ENCODE measurements at places on chromosomes 13 and 19. TPM values are rescaled to one million over a fixed set of nuclear protein-coding genes. Genes with fewer than 3 reads are reported as not detected.

Gene ADM5
- 0.61 TPM for polyA plus RNA-seq

Gene CGB5
- not detected for polyA plus RNA-seq

Gene FCAR
- polyA plus RNA-seq: 2.2 TPM

Gene PSG1
- not detected for polyA plus RNA-seq

Gene ZNF561
- 20.2 TPM for polyA plus RNA-seq

Gene WDR87
- not detected for polyA plus RNA-seq

Gene SGCG
- not detected for polyA plus RNA-seq

Gene ZNF121
- polyA plus RNA-seq: 2.8 TPM

Gene CNMD
- not detected for polyA plus RNA-seq

Gene SIGLECL1
- not detected for polyA plus RNA-seq

Gene CD209
- polyA plus RNA-seq: 3.4 TPM

Gene ZNF836
- polyA plus RNA-seq: 4.5 TPM

Gene ADGRE3
- not detected for polyA plus RNA-seq

Gene JAK3
- polyA plus RNA-seq: 3.2 TPM

Gene SCAMP4
- 7.8 TPM for polyA plus RNA-seq

- DNase-seq: no peak
- H3K4me1 ChIP-seq: no peaks in the 10 kb centered on the region
- H3K4me3 ChIP-seq: no peak overlapping the region
- no peaks in the 10 kb centered on the region for H3K27me3 ChIP-seq
- H3K27ac ChIP-seq: no peak overlapping the region
These were observed 78.6 kb downstream of the SPACA7 start for GRCh38 chr13:112454648-112455334.

- peaks cover 22% of the 10 kb centered on the region for H3K4me1 ChIP-seq
- peaks cover 7% of the 10 kb centered on the region for H3K36me3 ChIP-seq
- H3K4me3 ChIP-seq: peak overlapping the region; percentile 15
- H3K27me3 ChIP-seq: peaks cover 55% of the 10 kb centered on the region
These were observed 11.1 kb downstream of the PALM start for GRCh38 chr19:719636-720344.

GRCh38 chr13:99383511-99383921 is 76.3 kb upstream of the GPR183 start:
- H3K27ac ChIP-seq: no peak overlapping the region
- no peaks in the 10 kb centered on the region for H3K27me3 ChIP-seq
- no peaks in the 10 kb centered on the region for H3K4me1 ChIP-seq
- no peak overlapping the region for H3K4me3 ChIP-seq

DNA sequence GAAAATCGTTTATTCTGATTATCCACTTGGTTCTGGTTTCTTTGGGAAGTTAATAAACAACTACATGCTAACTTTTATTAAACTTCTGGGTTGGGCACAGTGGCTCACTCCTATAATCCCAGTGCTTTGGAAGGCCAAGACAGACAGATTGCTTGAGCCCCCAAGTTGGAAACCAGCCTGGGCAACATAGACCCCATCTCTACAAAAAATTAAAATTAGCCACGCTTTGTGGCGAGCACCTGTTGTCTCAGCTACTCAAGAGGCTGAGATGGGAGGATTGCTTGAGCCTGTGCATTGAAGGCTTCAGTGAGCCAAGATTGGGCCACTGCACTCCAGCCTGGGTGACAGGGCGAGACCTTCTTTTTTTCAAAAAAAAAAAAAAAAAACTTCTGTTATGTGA is 21.7 kb downstream of the GPR180 start:
- no peak for DNase-seq
- no peak overlapping the region for H3K4me3 ChIP-seq
- no peak overlapping the region for H3K27ac ChIP-seq
- peaks cover 82% of the 10 kb centered on the region for H3K36me3 ChIP-seq
- H3K4me1 ChIP-seq: no peaks in the 10 kb centered on the region
- no peaks in the 10 kb centered on the region for H3K27me3 ChIP-seq

DNA sequence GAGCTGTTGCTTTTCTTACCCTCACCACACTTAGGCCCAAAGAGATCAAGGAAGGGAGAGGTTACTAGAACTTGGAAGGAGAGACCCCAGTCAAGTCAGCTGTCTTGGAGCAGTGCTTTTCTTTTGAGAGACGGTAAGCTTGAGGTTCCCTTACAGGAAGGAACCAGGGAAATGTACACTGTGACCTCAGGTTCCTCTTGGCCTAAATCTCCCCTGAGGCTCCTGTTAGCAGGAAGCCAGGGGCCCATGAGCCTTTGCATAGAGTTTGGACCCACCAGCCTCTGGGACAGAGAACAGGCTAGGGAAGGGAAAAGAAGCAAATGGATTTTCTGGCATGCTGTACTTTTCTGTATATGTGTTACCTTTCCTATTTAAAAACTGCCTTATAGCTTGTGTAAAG is 5.9 kb upstream of the GPR18 start:
- H3K27me3 ChIP-seq: no peaks in the 10 kb centered on the region
- H3K4me1 ChIP-seq: no peaks in the 10 kb centered on the region
- no peak overlapping the region for H3K27ac ChIP-seq
- peaks cover 11% of the 10 kb centered on the region for H3K36me3 ChIP-seq
- no peak overlapping the region for H3K4me3 ChIP-seq

DNA sequence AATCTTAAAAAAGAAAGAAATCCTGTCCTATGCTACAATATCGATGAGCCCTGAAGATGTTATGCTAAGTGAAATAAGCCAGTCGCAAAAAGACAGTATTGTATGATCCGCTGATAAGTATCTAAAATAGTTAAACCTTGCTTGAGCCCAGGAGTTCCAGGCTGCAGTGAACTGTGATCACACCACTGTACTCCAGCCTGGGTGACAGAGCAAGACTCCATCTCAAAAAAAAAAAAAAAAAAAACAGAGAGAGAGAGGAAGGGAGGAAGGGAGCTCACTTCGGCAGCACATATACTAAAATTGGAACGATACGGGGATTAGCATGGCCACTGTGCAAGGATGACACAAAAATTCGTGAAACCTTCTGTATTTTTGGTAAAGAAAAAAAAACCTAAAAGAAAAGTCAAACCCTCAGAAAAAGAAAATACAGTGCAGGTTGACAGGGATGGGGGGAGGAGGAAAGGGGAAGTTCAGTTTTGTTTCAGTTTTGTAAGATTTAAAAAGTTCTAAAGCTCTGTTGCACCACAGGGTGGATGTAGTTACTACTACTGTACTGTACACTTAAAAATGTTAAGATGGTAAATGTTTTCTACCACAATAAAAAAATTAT is 8.4 kb downstream of the CLASRP start:
- H3K27me3 ChIP-seq: no peaks in the 10 kb centered on the region
- DNase-seq: no peak
- H3K27ac ChIP-seq: peak overlapping the region; percentile 27
- H3K36me3 ChIP-seq: peaks cover 58% of the 10 kb centered on the region
- H3K4me1 ChIP-seq: peaks cover 97% of the 10 kb centered on the region

DNA sequence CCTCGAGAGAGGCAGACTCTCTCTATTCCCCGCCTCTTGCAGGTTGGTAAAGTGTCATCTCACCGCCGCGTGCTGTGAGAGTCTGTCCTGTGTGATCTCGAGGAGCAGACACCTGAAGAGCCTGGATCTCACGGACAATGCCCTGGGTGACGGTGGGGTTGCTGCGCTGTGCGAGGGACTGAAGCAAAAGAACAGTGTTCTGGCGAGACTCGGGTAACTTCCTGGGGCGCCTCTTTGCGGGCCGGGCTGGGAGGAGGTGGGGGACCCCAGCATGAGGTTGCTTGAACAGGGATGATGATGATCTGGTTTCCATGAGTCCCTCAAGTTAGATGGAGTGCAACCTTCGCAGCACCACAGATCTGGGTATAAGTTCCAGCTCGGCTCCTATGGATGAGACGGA is 67.0 kb downstream of the NLRP5 start:
- H3K4me1 ChIP-seq: no peaks in the 10 kb centered on the region
- H3K36me3 ChIP-seq: no peaks in the 10 kb centered on the region
- no peak overlapping the region for H3K27ac ChIP-seq
- no peaks in the 10 kb centered on the region for H3K27me3 ChIP-seq
- DNase-seq: no peak
- no peak overlapping the region for H3K4me3 ChIP-seq

- peaks cover 10% of the 10 kb centered on the region for H3K4me1 ChIP-seq
- H3K27ac ChIP-seq: no peak overlapping the region
- no peak for DNase-seq
- H3K36me3 ChIP-seq: no peaks in the 10 kb centered on the region
These were observed 760.6 kb downstream of the EFNB2 start for GRCh38 chr13:105774739-105775460.

GRCh38 chr13:96279904-96280303 is 190.0 kb downstream of the HS6ST3 start:
- no peak overlapping the region for H3K4me3 ChIP-seq
- no peaks in the 10 kb centered on the region for H3K4me1 ChIP-seq
- H3K27ac ChIP-seq: no peak overlapping the region
- no peaks in the 10 kb centered on the region for H3K27me3 ChIP-seq

- no peaks in the 10 kb centered on the region for H3K36me3 ChIP-seq
- no peaks in the 10 kb centered on the region for H3K4me1 ChIP-seq
- no peaks in the 10 kb centered on the region for H3K27me3 ChIP-seq
These were observed 652.1 kb upstream of the GPC6 start for GRCh38 chr13:92574499-92574898.

DNA sequence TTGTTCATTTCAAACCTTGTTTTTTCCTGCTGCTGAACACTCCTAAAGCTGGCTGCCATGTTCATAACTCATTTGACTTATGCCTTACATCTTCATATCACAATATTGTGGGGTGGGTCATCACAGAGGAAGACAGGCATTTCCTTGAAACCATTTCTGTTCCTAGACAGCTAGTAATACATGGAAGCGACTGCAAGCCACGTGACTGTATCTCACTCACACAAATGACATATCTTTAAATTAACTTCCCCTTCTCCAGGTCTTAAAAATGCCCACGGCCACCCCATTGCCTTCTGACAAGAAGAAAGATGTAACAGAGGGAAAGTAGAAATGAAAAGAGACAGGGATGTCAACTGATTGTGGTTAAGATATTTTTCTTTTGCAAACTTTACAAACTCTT is 236.8 kb downstream of the LMO7 start:
- no peak for DNase-seq
- no peak overlapping the region for H3K4me3 ChIP-seq
- no peaks in the 10 kb centered on the region for H3K4me1 ChIP-seq
- no peaks in the 10 kb centered on the region for H3K36me3 ChIP-seq

- no peak for DNase-seq
- peaks cover 32% of the 10 kb centered on the region for H3K4me1 ChIP-seq
- H3K36me3 ChIP-seq: peaks cover 22% of the 10 kb centered on the region
- no peak overlapping the region for H3K4me3 ChIP-seq
- no peaks in the 10 kb centered on the region for H3K27me3 ChIP-seq
These were observed 6.1 kb downstream of the PPP1R12C start for GRCh38 chr19:55111238-55111831.

GRCh38 chr13:26061947-26062346 is 10.1 kb upstream of the SHISA2 start:
- H3K4me3 ChIP-seq: no peak overlapping the region
- H3K36me3 ChIP-seq: no peaks in the 10 kb centered on the region
- no peak overlapping the region for H3K27ac ChIP-seq
- H3K27me3 ChIP-seq: no peaks in the 10 kb centered on the region
- peak; percentile 22 for DNase-seq

DNA sequence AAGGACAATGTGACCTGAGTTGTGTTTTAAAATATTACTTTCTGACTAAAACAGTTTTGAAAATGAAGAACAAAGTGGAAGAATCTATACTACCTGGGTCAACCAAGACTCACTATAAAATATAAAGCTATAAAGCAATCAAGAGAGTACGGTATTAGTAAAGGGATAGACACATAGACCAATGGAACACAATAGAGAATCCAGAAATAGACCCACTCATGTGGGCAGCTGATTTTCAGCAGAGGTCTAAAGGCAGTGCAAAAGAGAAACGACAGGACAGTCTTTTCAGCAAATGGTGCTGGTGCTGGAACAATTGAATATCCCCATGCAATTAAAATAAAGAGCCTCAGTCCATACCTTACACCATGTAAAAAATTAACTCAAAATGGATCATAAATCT is 224.7 kb downstream of the RGCC start:
- no peaks in the 10 kb centered on the region for H3K27me3 ChIP-seq
- no peak overlapping the region for H3K4me3 ChIP-seq
- no peak overlapping the region for H3K27ac ChIP-seq
- H3K36me3 ChIP-seq: peaks cover 29% of the 10 kb centered on the region
- DNase-seq: no peak
- H3K4me1 ChIP-seq: no peaks in the 10 kb centered on the region

DNA sequence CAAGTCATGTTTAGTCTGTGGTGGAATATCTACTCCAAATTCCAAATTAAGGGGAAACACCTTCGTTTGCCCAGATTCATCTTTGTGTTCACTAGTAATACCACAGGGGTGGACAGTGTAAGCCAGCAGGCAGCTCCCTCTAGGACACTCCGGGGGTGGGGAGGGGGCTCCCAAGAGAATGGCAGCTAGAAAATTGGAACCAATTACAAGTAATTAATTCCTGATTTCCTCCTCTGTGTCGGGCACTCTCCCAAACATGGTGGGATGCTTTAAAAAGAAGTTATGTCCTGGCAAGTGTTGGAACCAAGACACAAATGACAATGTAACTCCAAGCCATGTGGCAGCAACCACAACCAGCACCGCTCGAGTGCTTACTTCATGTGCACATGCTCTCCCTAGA is 5.9 kb downstream of the COL4A1 start:
- H3K4me3 ChIP-seq: no peak overlapping the region
- peaks cover 82% of the 10 kb centered on the region for H3K4me1 ChIP-seq
- H3K36me3 ChIP-seq: no peaks in the 10 kb centered on the region
- peaks cover 49% of the 10 kb centered on the region for H3K27me3 ChIP-seq
- peak overlapping the region; percentile 92 for H3K27ac ChIP-seq

- no peak overlapping the region for H3K27ac ChIP-seq
- DNase-seq: no peak
- H3K4me3 ChIP-seq: no peak overlapping the region
- no peaks in the 10 kb centered on the region for H3K27me3 ChIP-seq
- H3K36me3 ChIP-seq: no peaks in the 10 kb centered on the region
- H3K4me1 ChIP-seq: no peaks in the 10 kb centered on the region
These were observed 49.4 kb upstream of the TNFSF11 start for GRCh38 chr13:42524487-42525034.

DNA sequence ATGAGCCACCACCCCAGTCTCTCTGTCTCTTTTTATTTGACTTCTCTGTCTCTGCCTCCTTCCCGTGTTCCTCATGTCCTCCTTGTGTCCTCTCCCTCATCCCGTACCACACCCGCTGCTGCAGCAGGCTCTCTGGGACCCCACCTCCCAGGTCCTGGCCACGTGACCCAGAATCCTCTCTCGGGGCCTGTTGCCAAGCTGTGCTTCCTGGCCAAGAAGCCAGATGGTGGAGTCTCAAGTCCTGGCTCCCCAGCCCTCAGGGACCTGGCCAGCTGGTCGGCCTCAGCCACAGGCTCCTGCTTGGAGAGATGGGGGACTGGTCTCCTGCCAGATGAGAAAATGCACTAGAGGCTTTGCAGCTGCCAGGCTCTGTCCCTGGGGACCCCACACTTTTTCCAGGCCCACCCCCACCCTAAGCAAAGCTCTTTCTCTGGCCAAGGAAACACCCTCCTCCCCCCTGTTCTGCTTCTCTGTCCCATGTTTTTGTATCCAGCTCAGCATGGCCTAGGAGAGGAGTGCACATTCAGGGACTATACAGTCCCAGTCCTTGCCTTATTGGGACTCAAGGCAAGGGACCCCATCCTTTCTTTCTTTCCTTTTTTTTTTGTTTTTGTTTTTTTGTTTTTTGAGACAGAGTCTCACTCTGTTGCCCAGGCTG is 34.3 kb upstream of the SHKBP1 start:
- peaks cover 8% of the 10 kb centered on the region for H3K4me1 ChIP-seq
- no peak overlapping the region for H3K27ac ChIP-seq
- peak; percentile 32 for DNase-seq
- no peaks in the 10 kb centered on the region for H3K27me3 ChIP-seq

- no peak overlapping the region for H3K27ac ChIP-seq
- H3K4me3 ChIP-seq: no peak overlapping the region
- H3K4me1 ChIP-seq: peaks cover 4% of the 10 kb centered on the region
- no peaks in the 10 kb centered on the region for H3K27me3 ChIP-seq
These were observed 71.6 kb downstream of the SHISA2 start for GRCh38 chr13:25980255-25980654.
